ENCODE measurements at places on chromosomes 11 and 22.
A peak's percentile ranks its signal among the peaks of the same experiment; 100 is the strongest.

DNA sequence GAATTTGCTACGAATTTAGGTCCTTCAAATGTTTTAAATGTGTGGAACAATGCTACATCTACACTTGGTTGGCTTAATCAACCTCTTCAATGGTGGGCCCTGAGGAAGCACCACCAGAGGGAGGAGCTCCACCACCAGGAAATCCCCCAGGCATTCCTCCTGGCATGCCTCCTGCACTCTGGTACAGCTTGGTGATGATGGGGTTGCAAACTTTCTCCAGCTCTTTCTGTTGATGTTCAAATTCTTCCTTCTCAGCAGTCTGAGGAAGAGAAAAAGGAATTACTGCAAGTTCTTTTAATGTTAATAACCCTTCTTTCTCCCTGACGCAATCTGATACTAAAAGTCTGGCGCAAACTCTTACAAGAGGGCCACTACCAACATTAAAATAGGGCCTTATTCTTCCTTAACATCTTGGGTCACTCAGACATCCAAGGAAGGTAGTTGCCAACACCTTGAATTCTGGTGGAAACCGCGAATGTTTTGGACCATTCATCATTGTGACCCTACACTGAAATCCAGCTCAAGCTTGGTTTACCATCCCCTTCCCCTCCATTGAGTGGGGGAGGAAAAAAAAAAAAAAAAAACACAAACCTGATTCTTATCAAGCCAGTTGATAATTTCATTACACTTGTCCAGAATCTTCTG, 4.2 kb downstream of the HSPA8 start:
- DNase-seq, result no peak

- no peak for DNase-seq
Observed at GRCh38 chr11:84022201-84022600, 736.0 kb upstream of the CCDC90B start.

DNA sequence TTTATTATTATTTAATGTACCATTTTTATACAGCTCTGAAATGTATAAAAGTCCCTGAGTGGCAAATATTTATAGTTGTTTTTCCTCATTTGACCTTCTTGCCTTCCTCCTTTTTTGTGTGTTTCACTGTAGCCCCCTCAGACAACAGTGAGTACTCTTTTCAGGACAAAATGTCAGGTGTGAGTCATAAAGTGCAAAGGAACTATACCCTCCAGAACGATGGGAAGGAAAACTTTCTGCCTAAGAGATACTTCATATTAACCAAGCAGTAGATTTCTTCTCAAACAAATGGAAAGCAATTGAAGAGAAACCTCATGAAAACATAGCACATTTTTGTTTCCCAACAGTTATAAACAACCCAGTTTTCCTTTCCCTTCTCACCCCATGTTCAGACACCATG, 16.1 kb upstream of the MS4A7 start:
- no peak for DNase-seq

DNA sequence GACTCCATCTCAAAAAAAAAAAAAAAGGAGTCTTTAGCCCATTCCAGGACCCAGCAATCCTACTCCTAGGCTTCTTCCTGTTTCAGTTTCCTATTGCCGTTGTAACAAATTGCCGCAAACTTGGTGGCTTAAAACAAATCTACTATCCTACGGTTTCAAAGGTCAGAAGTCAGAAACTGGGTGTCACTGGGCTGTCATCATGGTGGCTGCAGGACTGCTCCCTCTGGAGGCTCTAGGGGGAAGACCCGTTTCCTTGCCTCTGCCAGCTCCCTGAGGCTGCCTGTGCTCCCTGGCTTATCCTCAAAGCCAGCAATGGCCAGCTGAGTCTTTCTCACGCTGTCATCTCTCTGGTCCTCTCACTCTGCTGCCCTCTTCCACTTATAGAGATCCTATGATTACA, 8.7 kb upstream of the DAGLA start:
- no peak for DNase-seq

DNA sequence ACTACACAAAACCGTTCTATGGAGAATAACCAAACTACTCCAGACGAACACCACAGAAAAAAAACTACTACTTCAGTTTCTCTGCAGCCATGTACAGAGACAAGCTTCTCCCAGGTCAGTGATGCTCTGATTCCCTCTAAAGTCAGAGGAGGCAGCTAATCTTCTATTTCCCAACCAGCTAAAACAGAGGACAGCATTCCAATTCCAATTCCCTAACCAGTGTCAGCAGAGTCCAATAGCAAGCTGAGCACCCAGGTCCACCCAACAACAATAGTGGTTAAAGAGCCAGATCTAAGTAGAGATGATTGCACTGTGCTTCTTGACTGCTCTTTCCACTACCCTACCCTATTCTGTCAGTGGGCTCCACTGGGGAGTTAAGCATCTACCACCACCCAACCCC, 6.7 kb downstream of the XKR3 start:
- DNase-seq, result no peak

DNA sequence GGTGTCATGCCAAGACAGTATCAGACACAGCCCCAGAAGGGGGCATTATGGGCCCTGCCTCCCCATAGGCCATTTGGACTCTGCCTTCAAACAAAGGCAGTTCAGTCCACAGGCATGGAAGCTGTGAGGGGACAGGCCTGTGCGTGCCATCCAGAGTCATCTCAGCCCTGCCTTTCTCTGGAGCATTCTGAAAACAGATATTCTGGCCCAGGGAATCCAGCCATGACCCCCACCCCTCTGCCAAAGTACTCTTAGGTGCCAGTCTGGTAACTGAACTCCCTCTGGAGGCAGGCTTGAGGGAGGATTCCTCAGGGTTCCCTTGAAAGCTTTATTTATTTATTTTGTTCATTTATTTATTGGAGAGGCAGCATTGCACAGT, 14.6 kb downstream of the IL10RA start:
- no peak for DNase-seq

- DNase-seq, result no peak
Observed at GRCh38 chr11:128876133-128876650, 9.1 kb upstream of the KCNJ1 start.

GRCh38 chr11:84249344-84250135, 963.4 kb upstream of the CCDC90B start:
- no peak for DNase-seq

DNA sequence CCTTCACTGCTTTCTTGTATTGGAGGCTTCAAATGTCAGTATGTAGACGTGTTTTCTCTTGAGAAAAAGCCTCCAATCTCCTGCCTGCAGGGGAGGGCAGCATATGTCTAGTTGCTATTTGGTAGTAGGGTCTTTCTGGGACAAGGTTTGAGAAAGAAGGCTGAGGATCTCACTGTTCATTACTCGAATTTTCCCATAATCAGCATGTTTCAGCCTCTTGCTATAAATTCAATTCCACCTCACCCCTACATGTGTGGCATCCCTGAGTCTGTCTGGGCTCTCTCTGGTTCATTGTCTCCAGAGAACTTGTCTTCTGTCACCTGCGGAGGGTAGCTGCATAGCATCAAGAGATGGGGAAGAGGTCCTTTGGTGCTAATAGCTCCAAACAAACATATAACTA, 19.5 kb upstream of the CCDC83 start:
- DNase-seq, result no peak

- DNase-seq, result no peak
Observed at GRCh38 chr11:71327156-71328085, 75.0 kb upstream of the SHANK2 start.

- DNase-seq, result peak; percentile 93
Observed at GRCh38 chr11:9758637-9759518, 95.0 kb downstream of the SWAP70 start.

GRCh38 chr11:103893371-103893770, 143.1 kb upstream of the DDI1 start:
- DNase-seq, result peak; percentile 52

DNA sequence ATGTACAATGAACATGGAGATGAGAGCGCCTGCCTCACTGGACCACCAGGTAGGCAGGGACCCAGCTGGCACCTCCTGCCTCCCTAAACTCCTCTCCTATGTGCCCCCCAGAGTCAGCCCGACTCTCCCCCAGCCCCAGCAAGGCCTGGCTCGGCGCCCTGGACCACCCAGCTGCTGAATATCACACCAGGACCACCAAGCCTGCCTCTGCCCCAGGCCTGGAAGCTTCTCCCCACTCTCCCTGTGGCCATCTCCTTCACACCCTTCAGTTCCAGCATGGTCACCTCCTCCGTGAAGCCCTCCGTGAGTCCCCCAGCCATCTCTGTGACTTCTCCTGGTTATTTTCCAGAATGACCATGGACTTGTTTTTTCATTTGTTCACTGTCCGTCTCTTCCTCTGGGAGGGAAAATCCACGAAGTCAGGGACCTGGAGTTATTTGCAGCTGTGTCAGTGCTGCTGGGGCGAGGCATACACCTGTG, 6.4 kb upstream of the LSP1 start:
- DNase-seq, result no peak

GRCh38 chr11:24068197-24068596, 428.7 kb upstream of the LUZP2 start:
- DNase-seq, result no peak

- DNase-seq, result no peak
Observed at GRCh38 chr11:128662076-128662475, 31.8 kb upstream of the FLI1 start.

DNA sequence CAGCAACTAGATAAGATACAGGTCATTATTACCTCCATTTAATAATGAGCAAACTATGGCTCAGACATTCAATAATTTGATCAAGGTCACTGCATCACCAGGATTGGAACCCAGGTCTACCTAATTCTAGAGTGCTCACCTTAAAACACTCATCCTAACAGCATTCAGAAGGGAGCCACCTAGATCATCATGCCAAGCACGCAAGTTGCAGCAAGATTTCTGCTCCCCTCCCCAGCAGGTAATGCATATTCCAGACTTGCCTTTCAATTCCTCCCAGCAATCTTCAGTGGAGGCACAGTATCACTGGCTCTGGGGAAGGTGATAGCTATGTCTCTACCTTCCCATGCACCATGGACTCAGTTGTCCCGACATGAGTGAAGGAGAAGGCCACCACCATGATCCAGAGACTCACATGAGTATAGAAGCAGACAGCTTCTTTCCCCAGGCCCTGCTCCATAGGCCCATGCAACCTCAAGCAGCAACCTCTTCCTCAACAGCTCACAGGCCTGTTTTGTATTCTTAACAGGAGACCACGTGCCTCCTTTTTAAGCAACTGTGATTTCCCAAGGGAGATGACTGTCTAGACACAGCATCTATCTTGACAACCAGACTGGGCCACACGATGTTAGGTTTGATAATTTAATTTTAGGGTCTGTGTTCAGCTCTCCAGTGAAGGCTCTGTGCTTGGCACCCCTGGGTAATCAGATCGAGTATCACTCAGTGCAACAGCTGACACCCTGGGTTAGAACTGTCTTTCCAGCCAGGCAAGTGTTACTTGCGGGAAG, 36.4 kb downstream of the RAB30 start:
- peak; percentile 88 for DNase-seq

DNA sequence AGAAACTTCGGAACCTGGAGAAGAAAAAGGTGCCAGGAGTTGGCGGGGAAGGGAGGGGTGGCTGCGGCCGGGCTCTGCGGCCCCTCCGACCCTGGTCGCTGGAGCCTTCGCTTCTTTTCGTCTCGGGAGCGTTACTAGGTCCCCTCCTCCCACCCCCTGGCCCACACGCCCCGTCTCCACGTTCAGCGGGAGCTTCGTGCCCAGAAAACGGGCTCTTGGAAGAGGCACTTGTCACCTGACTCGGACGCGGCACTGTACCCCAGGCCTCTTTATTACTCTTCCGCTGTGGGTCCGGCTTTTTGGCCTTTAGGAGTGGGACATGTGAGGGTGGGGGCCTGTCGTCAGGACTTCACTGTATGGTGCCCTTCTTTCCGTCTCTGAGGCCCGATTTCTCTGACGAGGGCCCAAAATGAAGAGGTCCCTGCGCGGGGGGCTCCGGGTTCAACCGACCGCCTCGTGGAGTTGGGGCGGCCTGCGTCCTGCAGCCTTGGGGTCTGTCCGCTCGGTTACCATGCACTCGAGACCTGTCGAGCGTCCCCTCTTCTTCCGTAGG, 1.2 kb downstream of the CAPRIN1 start:
- no peak for DNase-seq

Data from fibroblast of skin of scalp (primary cell).